ENCODE measurements at places on chromosomes 11 and 22. TPM values are rescaled to one million over a fixed set of nuclear protein-coding genes. Genes with fewer than 3 reads are reported as not detected.

The PRRG4 gene
- 21.1 TPM for total RNA-seq

The ANO5 gene
- 1.2 TPM for total RNA-seq

The KRTAP5-2 gene
- not detected for total RNA-seq

The OR56A3 gene
- total RNA-seq, result not detected

The TSSK2 gene
- not detected for total RNA-seq

The CNGA4 gene
- total RNA-seq, result not detected

The USH1C gene
- not detected for total RNA-seq

Data from vagina (tissue), 2 donors.